ENCODE measurements at places on chromosomes 12 and 14.

GRCh38 chr12:57775563-57776246, 3.3 kb downstream of the EEF1AKMT3 start:
- DNase-seq: no peak

DNA sequence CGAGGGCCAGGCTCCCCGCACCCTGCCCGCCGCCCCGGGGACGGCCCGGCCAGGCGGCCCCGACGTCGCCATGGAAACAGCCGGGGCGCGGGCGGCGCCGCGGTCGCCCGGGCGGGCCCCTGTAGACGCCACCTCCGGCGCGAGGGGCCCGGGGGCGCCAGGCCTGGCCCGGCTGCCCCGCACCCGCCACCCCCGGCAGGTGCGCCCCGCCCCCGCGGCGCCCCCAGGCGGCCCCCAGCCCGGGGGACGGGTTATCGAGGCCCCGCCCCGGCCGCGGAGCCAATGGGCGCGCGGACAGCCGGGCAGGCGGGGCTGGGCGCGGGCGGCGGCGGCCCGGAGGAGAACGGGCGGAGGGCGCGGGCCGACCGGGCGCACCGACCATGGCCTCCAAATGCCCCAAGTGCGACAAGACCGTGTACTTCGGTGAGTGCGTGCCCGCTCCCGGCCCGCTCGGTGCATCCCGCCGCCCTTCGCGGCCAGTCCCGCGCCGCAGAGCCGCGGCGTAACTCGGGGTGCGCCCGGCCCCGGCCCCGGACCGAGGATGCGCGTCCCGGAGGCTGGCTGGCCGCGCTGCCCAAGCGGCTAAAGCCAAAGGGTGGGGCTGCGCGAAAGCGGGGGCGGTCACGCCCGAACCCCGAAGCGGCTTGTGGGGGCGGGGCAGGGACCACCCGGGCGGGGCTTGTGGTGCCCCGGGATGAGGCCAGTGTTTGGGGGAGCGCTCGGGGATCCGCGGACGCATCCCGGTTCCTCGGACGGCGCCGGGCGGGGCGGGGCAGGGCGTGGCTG, at the start of gene CRIP2:
CRIP2 (plus strand) TSS at position 339 of the 786 bp plus-strand sequence; CDS start at position 381, 42 bp downstream.
- no peak for DNase-seq

GRCh38 chr12:114690267-114691135, 6.5 kb upstream of the TBX3 start:
- no peak for DNase-seq

DNA sequence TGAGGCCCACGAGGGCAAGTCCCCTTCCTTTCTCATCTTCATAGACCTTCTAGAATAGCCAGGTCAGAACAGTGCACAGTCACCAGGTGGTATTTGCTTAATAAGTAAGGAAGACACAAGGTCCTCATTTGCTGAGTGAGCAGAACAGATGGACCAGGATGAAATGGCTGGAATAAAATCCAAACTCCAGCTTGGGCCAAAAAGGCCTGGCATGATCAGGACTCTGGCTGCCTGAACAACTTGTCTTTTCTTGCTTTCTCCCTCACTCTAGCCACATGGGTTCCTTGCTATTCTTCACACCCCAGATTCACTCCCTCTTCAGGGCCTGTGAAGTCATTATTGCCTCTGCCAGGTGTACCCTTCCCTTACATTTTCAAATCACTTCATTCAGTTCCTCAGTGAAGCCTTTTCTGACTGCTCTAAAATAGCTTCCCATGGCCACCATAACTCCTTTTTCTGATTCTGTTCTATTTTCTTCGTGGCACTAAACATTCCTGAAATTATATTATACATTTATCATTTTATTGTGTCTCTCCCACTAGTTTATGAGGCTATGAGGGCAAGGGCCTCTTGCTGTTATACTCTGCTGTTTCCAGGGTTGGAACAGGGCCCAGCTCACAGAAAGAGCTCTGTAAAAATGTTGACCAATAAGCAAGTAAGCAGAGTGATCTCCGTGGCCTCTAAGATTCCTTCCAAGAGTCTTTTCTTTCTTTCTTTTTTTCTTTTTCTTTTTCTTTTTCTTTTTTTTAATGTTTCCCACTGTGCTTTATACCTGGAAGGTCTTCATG, 150.8 kb downstream of the TTC8 start:
- no peak for DNase-seq

GRCh38 chr12:19896041-19896440, 456.7 kb downstream of the AEBP2 start:
- no peak for DNase-seq

- DNase-seq: no peak
Observed at GRCh38 chr12:59298296-59298695, 297.5 kb upstream of the SLC16A7 start.

DNA sequence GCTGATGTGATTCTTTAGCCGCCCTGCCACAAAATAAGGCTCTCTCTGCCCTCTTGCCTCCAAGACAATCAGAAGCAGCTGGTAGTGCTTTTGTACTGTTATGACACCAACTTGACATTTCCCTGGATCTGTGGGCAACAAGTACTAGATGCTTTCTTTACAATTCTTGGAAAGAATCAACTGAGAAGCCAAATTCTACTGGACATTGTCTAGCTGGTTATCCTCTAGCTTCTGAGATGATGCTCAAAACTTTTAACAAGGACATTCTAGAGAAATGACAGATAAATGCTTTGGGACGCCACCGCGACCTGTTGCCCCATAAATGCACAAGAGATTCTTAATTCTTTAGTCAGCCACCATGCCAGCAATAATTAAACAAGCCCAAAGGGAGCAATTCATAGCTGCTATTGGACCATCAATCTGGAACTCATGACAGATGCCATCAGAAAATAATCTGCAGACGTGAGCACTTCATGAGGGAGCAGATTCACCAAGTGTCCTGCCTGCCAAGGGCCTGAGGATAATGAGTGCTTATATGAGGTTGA, 22.8 kb downstream of the FMNL3 start:
- DNase-seq: no peak

DNA sequence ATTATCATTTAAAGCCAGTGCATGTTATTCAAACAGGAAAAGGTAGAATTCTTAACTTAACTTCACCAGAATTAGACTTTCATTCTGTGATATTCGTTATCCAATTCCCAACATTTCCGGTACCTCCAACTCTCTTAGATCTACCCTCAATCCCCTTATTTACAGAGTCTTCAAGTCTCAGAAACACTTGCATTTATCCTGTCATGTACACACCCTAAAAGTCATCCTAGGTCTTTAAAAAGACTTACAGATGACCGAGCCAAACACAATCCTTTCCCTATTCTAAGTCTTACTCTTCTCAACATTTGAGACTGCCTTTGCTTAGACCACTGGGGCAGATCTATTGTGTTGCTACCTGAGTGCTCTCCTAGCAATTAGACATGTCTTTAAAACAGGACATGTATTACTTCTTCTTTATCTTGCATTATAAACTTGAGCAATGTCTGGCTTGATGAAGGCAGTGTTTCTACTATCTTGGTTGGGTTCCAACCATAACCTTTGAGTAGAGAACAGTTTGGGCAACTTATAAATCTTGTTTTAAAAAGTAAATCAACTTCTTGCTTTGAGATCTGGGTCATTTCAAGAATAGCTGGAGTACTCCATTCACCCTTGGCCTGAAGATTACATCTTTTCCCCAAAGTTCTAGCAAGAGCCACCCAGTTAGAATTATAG, 140.6 kb upstream of the PLEKHG7 start:
- DNase-seq: no peak

DNA sequence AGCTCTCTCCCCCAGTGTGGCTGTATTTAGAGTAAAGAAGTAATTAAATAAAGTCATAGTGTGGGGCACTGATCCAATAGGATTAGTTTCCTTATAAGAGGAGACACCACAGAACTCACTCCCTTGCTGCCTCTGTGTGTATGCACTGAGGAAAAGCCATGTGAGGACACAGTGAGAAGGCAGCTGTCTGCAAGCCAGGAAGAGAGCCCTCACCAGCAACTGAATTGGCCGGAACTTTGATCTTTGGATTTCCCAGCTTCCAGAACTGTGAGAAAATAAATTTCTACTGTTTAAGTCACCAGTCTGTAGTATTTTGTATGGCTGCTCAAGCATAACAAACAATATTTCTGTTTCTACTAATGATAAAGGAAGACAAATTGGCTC, 368.7 kb upstream of the PRICKLE1 start:
- no peak for DNase-seq

GRCh38 chr12:51217133-51217967, 512 bp downstream of the POU6F1 start:
- peak; percentile 67 for DNase-seq

- no peak for DNase-seq
Observed at GRCh38 chr12:45568808-45569207, 160.7 kb upstream of the ARID2 start.

DNA sequence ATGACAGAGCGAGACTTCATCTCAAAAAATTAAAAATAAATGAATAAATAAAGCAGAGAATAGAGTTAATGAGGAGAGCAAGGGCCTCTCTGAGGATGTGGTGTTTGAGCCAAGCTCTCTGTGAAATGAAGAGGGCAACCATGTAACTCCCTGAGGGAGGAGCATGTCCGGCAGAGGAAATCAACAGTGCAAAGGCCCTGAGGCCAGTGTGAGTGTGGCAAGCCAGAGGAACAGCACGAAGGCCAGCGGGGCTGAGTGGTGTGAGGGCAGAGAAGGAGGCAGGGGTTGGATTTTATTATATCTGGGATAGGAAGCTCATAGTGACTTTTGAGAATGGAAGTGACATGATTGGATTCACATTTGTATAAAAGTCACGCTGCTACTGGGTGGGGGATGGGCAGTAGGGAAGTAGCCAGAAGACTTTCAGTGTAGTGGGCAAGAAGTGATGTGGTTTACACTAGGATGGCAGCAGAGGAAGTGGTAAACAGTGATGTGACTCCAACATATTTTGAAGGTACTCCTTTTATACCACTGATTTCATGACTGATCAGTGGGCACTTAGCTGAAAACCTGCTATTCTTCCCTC, 10.3 kb upstream of the LRP1-AS start:
- no peak for DNase-seq

- DNase-seq: no peak
Observed at GRCh38 chr14:26622611-26623010, 24.8 kb upstream of the NOVA1 start.

- peak; percentile 70 for DNase-seq
Observed at GRCh38 chr12:16347391-16348298, at the start of gene MGST1. TSS of gene MGST1 (plus strand) at chr12:16347645. CDS start at chr12:16354253, 6,608 bp downstream.

GRCh38 chr14:93286212-93286890, 46.5 kb downstream of the BTBD7 start:
- no peak for DNase-seq

GRCh38 chr12:129719416-129719815, 184.4 kb downstream of the TMEM132D start:
- no peak for DNase-seq

DNA sequence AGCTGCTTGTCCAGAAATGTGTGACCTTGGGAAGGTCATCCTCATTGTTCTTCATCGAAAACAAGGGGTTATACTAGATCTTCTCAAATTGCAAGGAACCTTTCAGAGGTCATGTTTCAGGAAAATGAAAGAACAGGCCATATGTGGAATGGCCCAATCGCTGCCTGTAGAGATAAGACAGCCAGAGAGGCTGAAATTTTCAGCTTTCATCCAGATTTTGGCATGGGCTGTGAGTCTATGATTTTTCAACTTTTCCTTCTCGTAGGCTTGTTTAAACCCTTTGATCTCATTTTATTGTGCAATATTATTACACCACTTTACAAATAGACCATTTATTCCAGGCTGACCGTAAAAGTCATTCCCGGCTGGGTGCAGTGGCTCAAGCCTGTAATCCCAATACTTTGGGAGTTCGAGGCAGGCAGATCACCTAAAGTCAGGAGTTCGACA, 17.1 kb upstream of the ATXN2 start:
- no peak for DNase-seq

DNA sequence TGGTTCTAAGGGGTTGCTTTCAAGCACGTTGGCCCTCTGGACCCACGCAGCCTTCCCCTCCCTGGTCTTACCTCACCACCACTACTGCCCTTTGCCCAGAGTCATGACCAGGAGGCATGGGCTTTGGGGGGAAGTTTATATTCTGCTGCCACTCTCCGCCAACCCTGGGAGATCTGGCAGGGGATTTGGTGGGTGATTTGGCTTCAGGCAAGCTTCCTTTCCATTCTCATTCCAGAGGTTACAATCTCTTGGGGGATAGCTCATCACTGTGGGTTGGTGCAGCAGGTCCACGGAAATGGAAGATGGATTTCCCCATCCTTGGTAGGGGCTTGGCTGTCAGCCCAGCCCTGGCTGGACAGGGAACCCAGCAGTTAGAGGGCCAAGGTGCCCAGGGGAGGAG, 6.3 kb downstream of the PAH start:
- DNase-seq: no peak

- DNase-seq: no peak
Observed at GRCh38 chr12:113842699-113843098, 123.4 kb downstream of the RBM19 start.

- no peak for DNase-seq
Observed at GRCh38 chr14:103501041-103501870, 21.4 kb downstream of the CKB start.

DNA sequence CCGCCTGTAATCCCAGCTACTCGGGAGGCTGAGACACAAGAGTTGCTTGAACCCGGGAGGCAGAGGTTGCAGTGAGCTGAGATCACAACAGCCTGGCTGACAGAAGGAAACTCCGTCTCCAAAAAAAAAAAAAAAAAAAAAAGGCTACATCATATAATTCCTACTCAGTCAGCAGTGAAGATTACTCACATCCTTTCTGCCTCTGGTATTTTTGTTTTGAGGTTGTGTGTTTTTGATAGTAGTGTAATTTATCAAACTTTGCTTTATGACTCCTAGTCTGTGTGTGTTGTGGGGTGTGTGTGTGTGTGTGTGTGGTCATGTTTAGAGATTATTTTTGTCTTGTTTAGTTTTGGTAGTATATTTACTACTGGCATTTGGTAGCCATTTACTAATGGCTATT, 29.8 kb upstream of the DLGAP5 start:
- no peak for DNase-seq

DNA sequence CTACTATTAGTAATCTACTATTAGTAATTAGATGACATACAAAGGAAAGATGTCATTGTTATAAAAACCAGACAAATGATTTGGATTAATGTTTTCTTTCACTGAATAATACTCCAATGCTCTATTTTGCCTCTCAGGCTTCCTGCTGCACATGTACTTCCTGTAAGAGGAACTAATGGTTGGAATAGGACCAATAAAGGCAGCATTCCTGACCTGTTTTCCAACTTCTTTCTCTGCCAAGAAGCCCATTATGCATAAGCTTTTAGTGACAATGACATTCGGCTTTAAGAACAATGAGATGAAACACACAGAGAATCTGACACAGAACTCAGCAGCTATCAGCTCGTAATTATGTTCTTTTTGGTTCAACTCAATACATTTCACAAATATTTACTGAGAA, 5.2 kb upstream of the C12orf56 start:
- DNase-seq: no peak

- DNase-seq: no peak
Observed at GRCh38 chr12:6626654-6627283, 9.0 kb downstream of the LPAR5 start.

Measured in pancreas (tissue), 10 donors.